ENCODE measurements at places on chromosomes 11 and 22.

- no peak for DNase-seq
These were observed 1.6 kb upstream of the PLXNB2 start for GRCh38 chr22:50308986-50309600.

DNA sequence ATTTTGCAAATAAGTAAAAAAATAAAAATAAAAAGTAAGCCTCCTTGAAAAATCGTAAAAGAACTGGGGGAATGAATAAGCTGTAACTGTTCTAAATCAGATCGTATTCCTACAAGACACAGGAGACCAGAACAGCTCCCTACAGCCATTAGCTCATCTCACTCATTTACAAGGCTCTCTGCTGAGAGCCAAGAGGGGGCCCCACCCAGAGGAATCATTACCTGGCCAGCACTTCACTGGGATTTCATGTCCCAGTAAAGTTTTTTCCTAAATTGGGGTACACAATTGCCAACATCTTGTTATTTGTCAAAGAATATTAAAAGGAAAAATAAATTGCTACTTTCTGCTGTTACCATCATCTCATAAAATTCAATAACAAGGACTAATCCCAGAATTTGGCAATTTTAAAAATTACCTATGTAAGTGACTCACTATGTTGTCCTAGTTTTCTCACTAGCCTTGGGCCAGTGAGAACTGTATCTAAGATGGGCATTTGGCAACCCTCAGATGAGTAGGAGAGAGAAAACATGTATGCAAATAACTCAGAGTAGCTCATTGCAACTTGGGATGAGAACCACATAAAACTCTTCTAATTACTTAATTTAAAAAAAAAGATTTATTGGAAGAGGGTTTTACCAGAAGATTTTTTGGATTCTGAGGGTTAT lies 18.4 kb upstream of the SMTN start:
- DNase-seq = no peak

DNA sequence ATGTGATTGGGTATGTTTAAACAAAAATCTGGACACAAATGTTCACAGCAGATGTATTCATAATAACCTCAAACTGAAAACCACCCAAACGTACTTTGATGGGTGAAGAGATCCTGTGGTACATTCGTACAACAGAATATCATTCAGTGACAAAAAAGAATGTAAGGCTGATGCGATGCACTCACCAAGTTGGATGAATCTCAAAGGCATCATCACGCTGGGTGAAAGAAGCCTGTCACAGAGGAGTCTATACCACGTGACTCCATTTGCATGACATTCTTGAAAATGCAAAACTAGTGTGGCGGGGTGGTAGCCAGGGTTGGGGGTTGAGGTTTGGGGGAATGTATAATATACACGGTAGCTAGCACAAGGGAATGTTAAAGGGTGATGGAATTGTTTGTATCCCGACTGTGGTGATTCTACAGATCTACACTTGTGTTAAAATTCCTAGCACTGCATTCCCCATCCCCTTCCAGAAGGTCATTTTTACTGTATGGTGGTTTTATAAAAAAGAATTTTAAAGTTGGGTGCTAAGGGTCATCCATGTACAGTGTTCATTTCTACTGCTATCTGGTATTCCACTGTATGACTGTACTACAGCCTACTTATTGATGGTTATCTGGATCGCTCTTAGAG lies 35.0 kb upstream of the SLC25A1 start:
- DNase-seq = no peak

- no peak for DNase-seq
These were observed 330.6 kb upstream of the ZC3H12C start for GRCh38 chr11:109762546-109762945.

DNA sequence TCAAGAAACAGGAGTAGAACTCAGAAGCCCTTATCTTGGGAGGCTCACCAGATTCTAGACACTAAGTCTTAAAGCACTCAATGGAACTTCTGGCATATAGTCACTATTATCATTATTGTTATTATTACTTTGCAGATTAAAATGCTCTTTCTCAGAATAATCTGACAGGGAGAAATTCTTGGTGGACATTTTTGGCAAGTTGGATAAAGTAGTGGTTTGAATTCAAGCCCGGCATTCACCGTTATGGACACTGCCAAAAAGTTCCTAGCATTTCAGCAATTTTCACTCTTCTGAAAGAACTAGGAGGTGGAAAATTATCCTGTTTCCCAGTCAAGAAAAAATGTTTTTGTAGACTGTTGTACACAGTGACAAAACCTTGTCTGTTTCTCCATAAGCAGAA lies 179.6 kb upstream of the ISX start:
- no peak for DNase-seq

DNA sequence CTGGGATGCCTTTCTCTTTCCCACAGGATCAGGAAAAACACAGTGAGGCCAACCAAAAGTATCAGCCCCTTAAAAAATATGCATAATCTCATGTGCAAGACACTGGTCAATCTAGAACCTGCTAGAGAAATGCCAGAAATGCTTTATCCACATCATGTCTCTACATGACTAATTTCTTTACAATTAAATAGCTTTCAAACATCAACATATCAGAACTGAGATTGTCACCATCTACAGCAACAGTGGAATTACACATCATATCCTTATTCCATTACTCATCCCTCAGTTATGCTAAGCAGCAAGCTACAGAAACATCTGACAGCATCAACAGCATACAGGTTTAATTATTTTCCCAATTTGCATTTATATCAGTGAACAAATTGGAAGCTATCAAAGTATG lies 78.8 kb downstream of the DDIAS start:
- no peak for DNase-seq

GRCh38 chr22:24090581-24090980 lies 79.5 kb downstream of the CABIN1 start:
- DNase-seq = no peak

DNA sequence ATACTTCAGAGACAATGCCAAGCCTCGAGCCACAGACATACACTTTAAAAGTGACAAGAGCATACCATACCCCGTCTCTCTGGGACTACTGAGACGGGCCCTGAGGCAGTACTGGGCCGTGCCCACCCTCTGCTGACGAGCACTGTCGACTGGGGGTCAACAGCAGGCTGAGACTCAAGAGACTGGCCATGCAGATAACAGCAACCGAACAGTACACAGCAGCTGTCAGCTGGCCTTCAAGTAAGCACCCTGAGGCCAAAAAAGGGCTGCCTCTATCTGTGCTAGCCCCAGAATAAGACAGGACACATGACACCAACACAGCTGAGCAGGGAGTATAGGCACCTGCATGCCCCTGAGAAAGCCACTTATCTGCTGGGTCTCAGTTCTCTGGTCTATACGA lies 18.9 kb upstream of the TMEM121B start:
- no peak for DNase-seq

- no peak for DNase-seq
These were observed 7.2 kb upstream of the EHD1 start for GRCh38 chr11:64885367-64886286.

GRCh38 chr11:13283636-13284035 lies 6.0 kb downstream of the BMAL1 start:
- no peak for DNase-seq

DNA sequence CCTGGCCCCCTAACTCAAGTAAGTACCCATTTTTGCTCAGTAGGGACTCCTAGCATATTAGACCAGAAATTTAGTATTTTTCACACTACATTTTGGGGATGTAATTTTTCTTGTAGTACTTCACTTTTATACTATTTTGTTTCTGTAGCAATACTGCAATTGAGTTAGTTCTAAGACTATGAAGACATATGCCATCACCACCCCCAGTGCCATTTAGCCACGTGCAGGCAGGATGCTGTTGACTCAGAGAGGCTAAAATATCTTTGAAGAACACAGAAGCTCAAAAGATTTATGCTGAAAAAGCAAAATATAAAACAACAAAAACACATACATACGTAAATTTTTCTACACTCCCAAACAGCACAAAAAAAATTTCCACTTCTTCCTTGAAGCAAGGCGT lies 29.1 kb upstream of the DLAT start:
- no peak for DNase-seq

DNA sequence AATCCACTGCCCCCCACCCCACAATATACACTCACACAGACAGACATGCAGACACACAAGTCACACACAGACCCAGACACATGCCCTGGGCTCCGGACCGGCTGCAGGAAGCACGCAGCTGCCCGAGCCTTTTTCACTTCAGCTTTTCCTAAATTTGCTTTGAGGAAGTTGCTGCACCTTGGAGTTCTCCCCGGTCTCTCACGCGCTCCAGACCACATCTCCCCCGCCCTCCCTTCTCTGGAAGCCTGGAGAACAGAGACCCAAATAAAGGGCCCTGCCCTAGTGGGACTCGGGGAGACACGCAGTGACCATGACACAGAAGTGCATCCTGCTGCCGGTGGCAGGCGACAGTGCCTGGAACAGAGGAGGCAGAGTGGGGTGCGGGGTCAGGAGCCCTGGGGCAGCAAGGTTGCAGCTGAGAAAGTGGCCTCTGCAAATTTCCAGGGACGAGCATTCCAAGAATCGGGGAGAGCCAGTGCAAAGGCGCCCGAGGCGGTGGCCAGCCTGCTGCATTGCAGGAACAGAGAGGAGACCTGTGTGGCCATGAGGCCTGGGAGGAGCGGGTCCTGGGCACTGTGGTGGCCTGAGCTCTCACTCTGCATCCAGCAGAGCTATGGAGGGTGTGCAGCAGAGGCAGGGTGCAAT lies 19.1 kb downstream of the RPL3 start:
- peak; percentile 60 for DNase-seq

- peak; percentile 62 for DNase-seq
These were observed 438.9 kb downstream of the TBC1D22A start for GRCh38 chr22:47201186-47201995.

- DNase-seq = no peak
These were observed 50.9 kb downstream of the CDKN1C start for GRCh38 chr11:2834503-2835273.

GRCh38 chr11:123532131-123532530 lies 102.1 kb downstream of the GRAMD1B start:
- DNase-seq = no peak

DNA sequence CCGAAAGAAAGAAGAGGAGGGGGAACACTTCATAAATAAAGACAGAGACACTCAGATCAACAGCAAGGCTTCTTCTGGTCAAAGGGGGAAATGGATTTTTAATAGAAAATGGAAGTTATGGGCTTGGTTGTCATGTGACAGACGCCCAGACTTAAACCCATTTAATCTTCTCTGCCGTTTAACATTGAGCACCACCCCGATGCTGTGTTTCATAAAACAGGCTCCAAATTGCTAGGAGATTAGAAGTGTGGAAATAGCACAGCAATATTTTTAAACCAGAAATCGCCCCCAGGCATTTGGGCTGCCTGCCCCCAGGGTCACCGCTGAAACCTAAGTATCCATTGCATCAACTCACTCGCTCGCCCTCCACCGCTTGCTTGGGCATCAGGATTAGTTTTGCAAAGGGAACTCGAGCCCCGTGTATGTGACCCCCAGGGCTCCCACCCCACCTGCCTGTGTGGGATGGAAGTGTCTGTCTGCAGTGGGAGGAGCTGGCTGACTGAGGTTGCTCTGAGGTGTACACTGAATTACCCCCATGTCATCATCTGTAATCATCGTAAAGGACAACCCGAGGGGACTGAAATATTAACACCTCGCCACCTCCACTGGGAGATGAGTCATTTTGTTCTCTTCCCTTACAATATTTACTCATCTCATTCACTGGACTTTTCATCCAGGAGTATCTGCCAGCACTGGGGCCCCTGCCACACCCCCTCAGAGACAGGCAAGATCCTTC lies 10.7 kb downstream of the DSCAML1 start:
- no peak for DNase-seq

GRCh38 chr11:37926772-37927171 lies 1328.7 kb upstream of the RAG2 start:
- DNase-seq = no peak

DNA sequence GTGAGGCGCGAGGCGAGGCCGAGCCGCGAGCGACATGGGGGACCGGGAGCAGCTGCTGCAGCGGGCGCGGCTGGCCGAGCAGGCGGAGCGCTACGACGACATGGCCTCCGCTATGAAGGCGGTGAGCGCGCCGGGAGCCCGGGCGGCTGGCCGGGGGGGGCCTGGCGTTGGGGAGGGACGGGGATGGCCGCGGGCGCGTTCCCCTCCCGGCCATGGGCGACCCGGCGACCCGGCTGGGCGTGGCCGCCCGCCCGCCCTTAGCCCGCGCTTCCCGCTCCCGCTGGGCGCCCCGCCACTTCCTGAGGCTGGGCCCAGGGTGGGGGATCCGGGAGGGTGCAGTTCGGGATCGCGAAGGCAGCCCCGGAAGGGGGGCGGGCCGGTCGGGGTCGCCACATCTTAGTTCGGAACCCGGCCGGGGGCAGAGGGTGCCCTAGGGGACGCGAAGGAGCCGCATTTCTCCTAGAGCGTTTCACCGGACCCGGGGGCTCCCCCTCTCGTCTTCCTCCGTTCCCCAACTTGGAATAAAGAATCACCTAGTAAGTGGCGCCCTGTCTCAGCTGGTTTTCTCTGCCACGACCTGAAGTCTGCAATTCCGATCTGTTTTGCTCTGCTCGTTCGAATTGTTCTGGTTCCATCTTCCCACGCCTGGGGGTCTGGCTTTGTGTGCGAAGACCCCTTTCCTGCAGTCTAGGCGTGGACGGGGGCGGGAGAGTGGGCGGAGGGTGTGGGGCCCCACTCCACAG lies 536 bp downstream of the YWHAH start:
- peak; percentile 83 for DNase-seq

Measured in left forelimb (tissue), 1 donor.